ENCODE measurements at places on chromosomes 12 and 14. TPM values are rescaled to one million over a fixed set of nuclear protein-coding genes. Genes with fewer than 3 reads are reported as not detected.

DNA sequence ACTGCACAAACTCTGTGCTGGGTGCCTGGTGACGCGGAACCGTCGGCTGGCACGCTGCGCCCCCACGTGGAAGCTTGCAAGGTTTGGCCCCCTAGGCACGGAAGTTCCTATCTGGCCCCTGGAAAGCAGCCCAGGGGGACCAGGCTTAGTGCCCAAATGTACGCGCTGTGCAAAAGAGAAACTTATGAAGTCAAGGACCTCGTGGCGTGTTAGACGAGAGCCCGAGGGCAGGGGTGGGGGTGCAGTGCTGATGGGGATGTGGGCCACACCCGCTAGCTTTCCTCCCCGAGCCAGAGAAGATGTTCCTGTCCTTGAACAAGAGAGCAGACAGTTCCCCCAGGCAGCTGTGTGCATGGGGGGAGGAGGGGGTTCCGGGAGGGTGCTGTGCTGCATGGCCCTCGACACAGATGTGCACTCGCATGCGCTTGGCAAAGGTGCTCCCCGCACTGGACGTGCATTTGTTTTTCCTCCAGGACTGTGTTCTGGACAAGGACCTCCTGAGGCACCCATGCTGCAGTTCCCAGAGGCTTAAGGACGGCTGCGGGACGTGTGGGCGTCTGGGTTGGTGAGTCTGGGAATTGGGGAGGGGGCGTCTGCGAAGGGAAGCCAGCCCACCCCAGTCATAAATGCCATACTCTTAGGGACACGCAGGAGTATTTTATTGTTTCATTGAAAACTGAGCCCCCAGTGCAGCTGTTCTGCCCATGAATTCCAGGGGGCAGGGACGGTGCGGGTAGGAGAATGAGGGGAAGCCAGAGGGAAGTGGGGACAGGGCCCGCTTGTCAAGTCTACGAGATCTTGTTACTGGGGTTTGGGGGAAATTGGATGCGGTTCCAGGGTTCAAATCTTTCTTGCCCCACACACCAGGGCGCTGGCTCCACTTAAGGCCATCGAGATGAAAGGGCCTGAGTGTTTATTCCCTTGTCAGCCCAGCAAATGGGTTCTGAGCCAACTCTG is 80.0 kb downstream of the NTF3 start:
- H3K27ac ChIP-seq = no peak overlapping the region
- H3K4me3 ChIP-seq = no peak overlapping the region
- no peaks in the 10 kb centered on the region for H3K4me1 ChIP-seq
- H3K36me3 ChIP-seq = no peaks in the 10 kb centered on the region

DNA sequence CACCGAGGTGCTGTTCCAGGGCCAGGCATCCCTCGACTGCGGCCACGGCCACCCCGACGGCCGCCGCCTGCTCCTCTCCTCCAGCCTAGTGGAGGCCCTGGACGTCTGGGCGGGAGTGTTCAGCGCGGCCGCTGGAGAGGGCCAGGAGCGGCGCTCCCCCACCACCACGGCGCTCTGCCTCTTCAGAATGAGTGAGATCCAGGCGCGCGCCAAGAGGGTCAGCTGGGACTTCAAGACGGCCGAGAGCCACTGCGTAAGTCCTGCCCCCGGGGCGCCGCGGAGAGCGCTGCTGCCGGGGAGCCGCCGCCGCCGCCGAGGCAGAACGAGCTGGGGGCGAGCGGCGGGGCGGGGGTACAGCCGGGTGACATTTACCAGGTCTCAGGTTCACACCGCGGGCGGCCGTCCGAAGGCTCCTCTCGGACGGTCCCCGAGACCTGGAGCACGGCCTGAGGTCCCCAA is 1.4 kb downstream of the PLXNC1 start:
- peak overlapping the region; percentile 17 for H3K27ac ChIP-seq
- no peaks in the 10 kb centered on the region for H3K27me3 ChIP-seq
- H3K4me3 ChIP-seq = peak overlapping the region; percentile 75
- no peaks in the 10 kb centered on the region for H3K36me3 ChIP-seq
- no peak for DNase-seq

The CARMIL3 gene
- 0.27 TPM for total RNA-seq

The DAO gene
- total RNA-seq = not detected

- H3K4me3 ChIP-seq = no peak overlapping the region
- H3K4me1 ChIP-seq = no peaks in the 10 kb centered on the region
- H3K36me3 ChIP-seq = no peaks in the 10 kb centered on the region
- H3K27ac ChIP-seq = no peak overlapping the region
These were observed 185.1 kb upstream of the CDKN3 start for GRCh38 chr14:54211551-54212308.

- no peaks in the 10 kb centered on the region for H3K27me3 ChIP-seq
- peak; percentile 34 for DNase-seq
- H3K4me3 ChIP-seq = no peak overlapping the region
These were observed 10.9 kb downstream of the C12orf43 start for GRCh38 chr12:121005346-121005815.

DNA sequence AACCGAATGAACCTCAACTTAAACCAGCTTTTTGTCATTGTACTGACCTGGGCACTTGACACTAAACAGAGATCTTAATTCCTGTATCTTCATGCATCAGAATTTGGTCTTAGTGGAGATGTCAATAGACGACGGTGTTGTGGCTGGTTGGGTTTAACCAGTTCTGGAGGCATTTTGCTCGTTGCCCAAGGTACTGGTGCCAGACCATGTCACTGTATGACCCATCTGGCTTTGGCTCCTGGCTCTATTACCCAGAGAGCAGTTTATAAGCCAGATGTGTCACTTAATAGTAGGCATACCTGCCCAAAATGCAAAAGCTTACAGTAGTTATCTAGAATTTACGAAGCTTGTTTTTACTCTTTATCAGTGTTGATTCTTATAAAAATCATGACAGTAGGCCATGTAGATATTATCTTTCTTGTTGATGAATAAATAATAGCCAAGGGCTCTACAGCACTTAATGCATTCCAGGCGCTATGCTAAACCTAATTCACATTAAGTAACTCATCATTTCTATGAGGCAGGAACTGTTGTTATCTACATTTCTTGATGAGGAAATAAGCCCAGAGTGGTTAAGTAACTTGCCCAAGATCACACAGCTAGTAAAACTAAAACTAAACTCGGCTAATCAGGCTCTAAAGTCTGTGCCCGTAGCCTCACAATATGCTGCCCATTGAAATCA is 179.7 kb upstream of the HIF1A start:
- DNase-seq = no peak
- H3K4me3 ChIP-seq = no peak overlapping the region
- H3K27me3 ChIP-seq = no peaks in the 10 kb centered on the region
- peaks cover 30% of the 10 kb centered on the region for H3K4me1 ChIP-seq
- H3K36me3 ChIP-seq = peaks cover 3% of the 10 kb centered on the region

- no peaks in the 10 kb centered on the region for H3K27me3 ChIP-seq
- no peak within 1 kb of the TSS for H3K4me3 ChIP-seq
- no peak within 1 kb of the TSS for H3K27ac ChIP-seq
- no peak for DNase-seq
These were observed at the start of gene ZNF705A for GRCh38 chr12:8156845-8157244. Gene ZNF705A, plus strand, starts transcription at chr12:8157015. Its CDS starts 15,611 bp downstream, at chr12:8172626.

The LRRIQ1 gene
- not detected for total RNA-seq

GRCh38 chr12:46830731-46831334 is 5.0 kb upstream of the SLC38A4 start:
- H3K4me3 ChIP-seq = no peak overlapping the region
- no peaks in the 10 kb centered on the region for H3K4me1 ChIP-seq
- no peaks in the 10 kb centered on the region for H3K36me3 ChIP-seq
- no peak overlapping the region for H3K27ac ChIP-seq
- no peak for DNase-seq

DNA sequence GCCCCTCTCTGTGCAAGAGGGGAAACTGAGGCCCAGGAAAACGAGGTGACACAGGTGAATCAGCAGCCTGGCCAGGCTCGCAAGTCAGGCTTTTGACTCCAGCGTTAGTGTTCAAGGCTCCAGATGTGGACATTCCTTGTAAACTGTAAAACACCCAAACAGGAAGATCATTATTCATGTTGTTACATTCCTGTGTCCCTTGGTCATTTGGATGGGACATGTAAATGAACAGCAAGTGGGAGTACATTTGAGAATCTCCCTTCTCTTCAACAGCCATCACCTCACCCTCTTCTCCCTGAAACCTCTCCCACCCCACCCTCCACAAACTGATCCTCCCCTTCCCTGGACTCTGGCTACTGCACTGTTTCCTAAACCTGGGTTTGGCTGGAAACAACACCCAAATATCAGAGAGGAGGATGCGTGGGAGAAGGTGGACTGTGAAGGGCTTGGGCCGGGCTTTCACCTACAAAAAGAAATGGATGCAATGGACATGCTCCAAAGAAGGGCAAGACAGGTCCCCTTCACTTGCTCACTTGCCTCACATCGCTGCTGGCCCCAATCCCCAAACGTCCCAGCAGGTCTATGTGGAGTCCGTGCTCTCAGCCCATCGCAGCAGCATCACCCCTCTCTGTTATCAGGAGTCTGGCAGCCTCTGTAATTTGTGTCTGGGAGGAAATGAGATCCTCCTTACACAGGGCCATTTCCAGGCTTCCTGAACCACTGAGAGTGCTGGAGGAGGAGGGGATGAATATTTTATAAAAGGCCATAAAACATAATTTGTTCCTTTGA is 76.7 kb downstream of the GALNT8 start:
- DNase-seq = no peak
- no peak overlapping the region for H3K4me3 ChIP-seq
- no peak overlapping the region for H3K27ac ChIP-seq
- no peaks in the 10 kb centered on the region for H3K36me3 ChIP-seq
- H3K27me3 ChIP-seq = no peaks in the 10 kb centered on the region

DNA sequence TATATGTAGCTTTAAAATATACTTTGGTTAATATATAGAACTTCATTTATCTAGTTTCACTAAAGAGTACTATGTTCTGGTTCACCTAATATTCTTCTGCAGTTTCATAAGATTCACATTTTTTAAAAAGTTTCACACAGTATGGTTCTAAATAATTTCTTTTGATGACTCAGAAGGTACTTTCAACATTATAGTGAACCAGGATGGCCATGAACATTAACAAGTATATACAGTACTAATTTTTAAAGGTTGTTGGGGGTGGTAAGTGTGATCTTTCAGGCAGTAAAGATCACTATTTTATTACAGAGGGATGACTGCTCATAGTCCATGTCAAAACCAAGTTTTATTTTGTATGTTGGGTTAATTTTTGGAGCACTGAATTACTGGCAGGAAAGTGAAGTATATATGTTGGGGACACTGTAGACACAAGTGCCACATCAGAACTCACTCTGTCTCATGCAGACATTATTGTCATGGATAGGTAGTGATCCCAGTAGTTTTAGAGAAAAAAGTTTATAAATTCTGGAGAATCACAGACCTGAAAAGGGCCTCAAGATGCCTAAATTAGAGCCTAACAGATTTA is 60.0 kb downstream of the DCAF5 start:
- no peak overlapping the region for H3K27ac ChIP-seq
- H3K27me3 ChIP-seq = no peaks in the 10 kb centered on the region
- DNase-seq = no peak
- H3K36me3 ChIP-seq = peaks cover 60% of the 10 kb centered on the region
- H3K4me3 ChIP-seq = no peak overlapping the region
